AG08395 (cell line): ENCODE measurements at places on chromosomes 12 and 14.
A peak's percentile ranks its signal among the peaks of the same experiment; 100 is the strongest.

DNA sequence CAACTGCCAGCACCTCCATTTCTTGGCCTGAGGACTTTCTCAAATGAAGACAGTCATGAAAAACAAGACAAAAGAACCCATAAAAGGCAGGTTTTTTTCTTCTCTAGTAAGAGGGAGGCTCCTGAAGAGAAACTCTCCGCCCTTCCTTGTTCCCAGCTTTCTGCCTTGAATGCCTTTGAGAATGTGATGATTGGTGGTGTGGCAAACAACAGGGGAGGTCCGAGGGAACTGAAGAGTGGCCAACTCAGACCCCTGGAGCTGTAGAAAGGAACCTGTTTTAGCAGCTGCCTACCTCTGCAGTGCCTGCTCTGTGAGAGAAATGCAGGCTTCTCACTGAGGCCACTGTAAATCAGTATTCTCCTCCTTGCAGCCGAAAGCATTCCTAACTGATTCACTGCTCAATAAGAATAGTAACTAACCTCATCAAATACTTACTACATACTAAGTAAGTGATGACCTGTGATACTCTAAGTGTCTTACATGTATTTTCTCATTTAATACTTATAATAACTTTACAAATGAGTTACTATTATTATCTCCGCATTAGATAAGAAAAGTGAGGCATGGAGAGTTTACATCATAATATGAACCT is 16.7 kb upstream of the ERC1 start:
- DNase-seq, result no peak

GRCh38 chr12:56581418-56582145 is 48.5 kb downstream of the BAZ2A start:
- DNase-seq, result no peak

- DNase-seq, result no peak
These were observed 156.8 kb downstream of the PDE3A start for GRCh38 chr12:20525064-20525610.

GRCh38 chr12:125890971-125891370 is 825.7 kb downstream of the AACS start:
- DNase-seq, result no peak

DNA sequence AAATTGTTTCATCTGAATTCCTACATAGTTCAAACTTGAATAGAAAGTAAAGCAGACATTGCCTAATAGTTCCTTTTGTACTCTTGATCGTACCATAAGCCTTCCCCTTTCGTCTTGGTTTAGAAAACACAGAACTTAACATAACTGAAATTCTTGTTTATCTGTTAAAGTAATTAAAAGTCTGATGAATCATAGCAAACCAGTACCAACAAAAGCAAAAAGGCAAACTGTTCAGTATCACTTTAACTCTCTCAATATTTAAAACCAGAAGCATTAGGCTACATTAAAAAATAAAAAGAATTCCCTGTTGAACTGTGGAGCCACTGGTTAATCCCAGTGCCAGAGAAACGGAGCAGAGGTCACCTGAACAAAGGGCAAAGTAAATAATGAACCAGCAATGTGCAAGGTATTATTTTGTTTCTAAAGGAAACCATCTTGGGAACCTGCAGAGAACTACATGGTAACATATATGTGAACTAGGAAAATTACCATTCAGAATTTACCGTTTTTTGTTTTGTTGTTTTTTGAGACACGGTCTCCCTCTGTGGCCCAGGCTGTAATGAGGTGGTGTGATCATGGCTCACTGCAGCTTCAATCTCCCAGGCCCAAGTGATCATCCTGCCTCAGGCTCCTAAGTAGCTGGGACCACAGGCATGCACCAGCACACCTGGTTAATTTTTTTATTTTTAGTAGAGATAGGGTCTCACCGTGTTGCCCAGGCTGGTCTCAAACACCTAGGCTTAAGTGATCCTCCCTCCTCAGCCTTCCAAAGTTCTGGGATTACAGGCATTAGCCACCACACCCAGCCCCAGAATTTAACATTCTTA is 17.1 kb upstream of the HIGD1C start:
- DNase-seq, result peak; percentile 41

DNA sequence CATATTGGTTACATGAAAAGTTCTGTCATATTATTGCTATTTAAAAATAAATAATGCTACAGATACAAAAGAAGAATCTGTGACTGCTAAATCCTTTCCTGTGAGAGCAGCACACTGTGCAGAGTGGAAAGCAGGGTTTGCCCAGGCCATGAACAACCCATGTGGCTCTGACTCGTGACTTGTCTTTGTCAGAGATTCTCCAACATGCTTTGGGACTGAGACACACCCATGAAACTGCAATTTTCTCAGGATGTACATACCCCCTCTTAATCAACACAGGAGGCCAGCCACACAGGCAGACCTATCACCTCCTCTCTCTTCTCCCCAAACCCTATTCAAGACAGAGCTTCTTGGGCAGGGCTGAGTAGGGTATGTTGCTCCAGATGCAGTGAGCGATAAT is 96.8 kb upstream of the NTF3 start:
- DNase-seq, result peak; percentile 42

- DNase-seq, result peak; percentile 37
These were observed 189.8 kb upstream of the PRICKLE1 start for GRCh38 chr12:42779186-42779859.

GRCh38 chr14:67432050-67432564 is 20.1 kb upstream of the PLEK2 start:
- DNase-seq, result peak; percentile 26

GRCh38 chr14:83416476-83416875 is 1882.8 kb upstream of the SEL1L start:
- no peak for DNase-seq
